Thoracic aorta endothelial cell (primary cell): ENCODE measurements at places on chromosomes 16 and 17. TPM values are rescaled to one million over a fixed set of nuclear protein-coding genes. Genes with fewer than 3 reads are reported as not detected.

The SLC5A11 gene
- total RNA-seq: 0.07 TPM in 1 of 2 replicates, not detected in the other

The SLC6A2 gene
- not detected in 2 replicates for total RNA-seq

The CMTM2 gene
- total RNA-seq: not detected in 2 replicates

The CBFA2T3 gene
- not detected in 2 replicates for total RNA-seq

The PARD6A gene
- total RNA-seq: 2.7 and 3.3 TPM in 2 replicates

The RNF222 gene
- not detected in 2 replicates for total RNA-seq

The SYCE1L gene
- total RNA-seq: 1.9 and 2.0 TPM in 2 replicates

The IL34 gene
- total RNA-seq: 0.14 and 0.27 TPM in 2 replicates

The HID1 gene
- 14.9 and 28.4 TPM in 2 replicates for total RNA-seq

The AOC3 gene
- total RNA-seq: under 0.01 and 0.07 TPM in 2 replicates

The TBX4 gene
- not detected in 2 replicates for total RNA-seq

The DNAH9 gene
- total RNA-seq: under 0.01 and 0.07 TPM in 2 replicates

The CDK5R1 gene
- 2.1 TPM in 2 replicates for total RNA-seq

The PIGS gene
- total RNA-seq: 43.0 and 62.8 TPM in 2 replicates

The ABCC6 gene
- total RNA-seq: under 0.01 and 0.57 TPM in 2 replicates

The NOTUM gene
- not detected in 2 replicates for total RNA-seq

The C17orf113 gene
- total RNA-seq: 0.07 and 0.13 TPM in 2 replicates
